Activated T-helper 1 cell treated with Interleukin-2 at 50 U/mL for 16 hours (primary cell): ENCODE measurements at places on chromosomes 4 and X.

- DNase-seq: no peak
Measured at GRCh38 chrX:131317326-131317725, 28.2 kb upstream of the IGSF1 start.

DNA sequence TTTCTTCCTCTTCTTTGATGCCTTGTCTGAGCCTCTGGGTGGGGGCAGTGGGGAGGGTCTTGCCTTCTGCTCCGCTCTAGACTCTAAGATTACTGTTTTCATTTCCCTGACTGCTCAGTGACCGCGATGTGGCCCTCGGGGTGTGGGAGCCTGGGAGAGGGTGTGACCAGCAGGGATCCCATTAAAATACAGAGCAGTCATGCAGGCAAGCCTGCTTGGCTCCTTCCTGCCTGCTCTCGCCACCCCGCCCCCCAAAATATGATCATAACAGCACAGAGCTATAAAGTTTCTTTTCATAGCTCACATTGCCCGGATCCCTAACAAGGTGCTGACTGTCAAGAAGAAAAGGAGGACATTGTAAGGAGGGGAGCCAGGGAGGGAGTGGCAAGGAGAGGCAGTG lies 332.9 kb downstream of the RAB28 start:
- no peak for DNase-seq

GRCh38 chrX:38327775-38328081 lies 419 bp upstream of the RPGR start:
- DNase-seq: no peak

DNA sequence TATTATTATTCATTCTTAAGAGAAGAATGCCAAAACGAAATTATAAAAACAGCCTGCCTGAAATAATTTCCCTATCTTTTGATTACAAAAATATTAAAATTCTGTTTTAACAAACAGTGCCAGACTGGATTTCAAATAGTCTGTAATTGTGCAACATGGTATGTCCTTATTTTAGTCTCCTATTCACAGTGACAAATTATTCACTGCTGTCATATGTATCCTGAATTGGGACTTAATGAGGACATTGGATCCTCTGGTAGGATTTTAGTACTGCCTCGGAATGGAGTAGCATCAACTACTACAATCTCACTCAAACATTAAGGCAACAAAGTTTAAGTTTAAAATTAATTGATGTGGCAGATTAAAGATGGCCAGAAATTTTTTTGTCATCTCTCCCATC lies 97.6 kb downstream of the CASK start:
- no peak for DNase-seq

- DNase-seq: no peak
Measured at GRCh38 chrX:141278306-141278705, 36.0 kb upstream of the SPANXC start.

DNA sequence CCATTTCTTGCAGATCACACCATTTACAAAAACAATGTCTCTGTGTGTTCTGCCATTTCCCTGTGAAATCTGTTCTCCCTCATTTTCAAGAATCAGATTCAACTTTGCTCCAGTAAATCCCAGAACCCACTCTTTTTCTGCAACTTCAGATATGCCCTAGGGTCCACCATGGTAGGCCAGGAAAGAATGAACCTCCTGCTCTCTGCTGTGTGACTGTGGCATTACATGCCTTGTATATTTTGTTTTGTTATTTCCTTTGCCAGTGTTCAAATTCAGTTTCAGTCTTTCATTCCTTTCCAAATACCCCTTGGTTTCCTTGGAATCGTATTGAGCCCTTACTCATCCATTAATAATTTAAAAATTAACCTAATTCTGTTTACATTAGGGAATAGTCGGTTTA lies 290.2 kb upstream of the VCX start:
- DNase-seq: no peak

DNA sequence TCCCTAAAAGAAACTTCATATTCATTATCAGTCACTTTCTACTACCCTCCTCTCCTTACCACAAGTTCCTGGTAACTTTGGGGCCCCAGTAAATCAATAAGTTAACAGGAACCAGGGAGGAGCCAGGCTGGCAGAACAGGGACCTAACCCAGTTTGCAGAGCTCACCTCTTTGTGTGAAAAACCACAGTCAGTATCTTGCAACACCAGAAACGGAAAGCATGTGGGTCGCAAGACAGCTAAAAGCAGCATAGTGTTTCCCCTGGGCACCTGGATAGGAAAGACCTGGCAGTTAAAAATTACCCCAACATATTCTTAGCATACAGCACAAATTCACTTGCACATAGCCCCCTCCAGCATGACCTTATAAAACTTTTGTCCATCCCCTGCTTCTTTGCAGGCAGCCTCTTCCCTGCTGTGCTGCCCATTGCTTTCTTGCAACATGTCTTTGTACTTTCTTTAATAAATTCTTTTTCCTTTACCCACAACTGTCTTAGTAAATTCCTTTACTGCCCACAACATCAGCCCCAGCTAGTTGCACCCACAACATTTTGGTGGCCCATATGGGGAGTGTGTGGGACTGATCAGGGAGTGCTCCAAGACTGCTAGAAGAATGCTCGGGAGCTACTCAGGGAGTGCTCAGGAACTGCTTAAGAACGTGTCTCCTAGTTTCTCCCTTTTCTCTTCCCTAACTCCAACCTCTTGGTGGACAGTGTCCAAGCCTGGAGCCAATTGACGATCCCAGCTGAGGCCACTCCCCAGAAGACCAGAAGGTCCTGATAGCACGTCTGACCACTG lies 83.4 kb downstream of the MSN start:
- no peak for DNase-seq

DNA sequence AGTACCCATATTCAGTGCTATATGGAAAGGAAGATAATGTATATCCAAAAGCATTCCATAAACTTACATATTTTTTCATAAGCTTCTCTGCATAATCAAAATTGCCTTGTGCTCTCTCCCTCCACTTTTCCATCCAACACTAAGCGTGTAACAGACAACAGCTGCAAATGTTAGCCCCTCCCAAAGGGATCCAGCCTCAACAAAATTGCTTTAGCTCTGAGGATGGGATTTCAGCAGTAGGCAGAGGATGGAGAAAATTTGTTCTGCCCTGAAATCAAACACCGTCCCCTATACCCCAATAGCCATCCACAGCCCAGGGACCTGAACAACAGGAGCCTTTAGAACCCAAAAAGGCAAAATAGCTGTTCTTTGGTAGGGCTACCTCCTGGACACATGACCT lies 28.8 kb upstream of the FGF13 start:
- no peak for DNase-seq

DNA sequence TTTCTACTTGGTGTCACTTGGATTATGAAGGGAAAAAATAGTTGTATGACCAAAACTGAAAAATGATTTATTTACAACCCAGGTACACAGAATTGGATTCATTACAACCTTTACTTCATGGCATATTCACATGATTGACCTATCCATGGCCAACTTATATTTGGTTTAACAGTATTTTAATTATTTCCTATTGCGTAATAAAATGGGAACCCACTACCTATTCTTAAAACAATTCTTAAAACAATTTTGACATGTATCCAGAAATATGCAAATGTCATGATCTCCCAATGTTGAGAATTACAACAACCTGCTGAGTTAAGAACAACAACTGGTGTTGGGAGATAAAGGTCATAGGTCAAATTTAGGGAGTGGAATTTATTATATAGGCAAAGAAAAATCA lies 54.8 kb upstream of the DDX53 start:
- DNase-seq: no peak

GRCh38 chr4:36224972-36225903 lies 19.1 kb downstream of the ARAP2 start:
- no peak for DNase-seq

DNA sequence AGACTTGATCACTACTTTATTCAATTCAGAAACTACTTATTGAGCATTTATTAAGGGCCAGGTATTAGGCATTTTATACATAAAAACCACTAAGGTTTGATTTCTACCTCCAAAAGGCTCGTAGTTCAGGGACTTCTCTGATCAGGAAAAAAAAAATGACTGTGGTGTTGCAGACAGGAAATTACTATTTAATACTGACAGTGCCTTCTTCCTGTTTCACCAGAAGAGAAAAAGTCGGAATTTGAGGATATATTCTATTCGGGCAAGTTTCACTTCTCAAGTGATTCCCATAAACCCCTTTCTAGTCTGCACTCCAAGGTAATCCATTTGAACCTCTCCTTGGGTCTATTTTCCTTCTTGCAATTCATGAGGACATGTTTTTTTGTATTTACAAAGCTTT lies 15.3 kb upstream of the TASL start:
- no peak for DNase-seq

DNA sequence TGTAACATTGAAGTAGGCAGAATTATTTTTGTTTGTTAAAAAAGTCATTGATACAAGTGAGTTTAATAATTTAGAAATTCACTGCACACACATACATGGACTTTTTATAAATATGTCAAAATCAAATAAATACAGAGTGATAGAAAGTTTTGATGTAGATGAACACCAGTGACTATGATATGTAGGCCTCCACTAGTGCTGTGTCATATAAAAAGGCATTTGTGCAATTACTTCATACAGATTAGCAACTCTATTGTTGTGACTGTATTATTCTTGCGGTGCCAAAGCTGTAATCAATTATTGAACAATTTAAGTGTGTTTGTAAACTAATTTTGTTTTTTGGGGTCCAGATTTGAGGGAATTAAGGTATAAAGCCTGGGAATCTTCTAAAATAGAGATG lies 366.2 kb upstream of the PITX2 start:
- no peak for DNase-seq

DNA sequence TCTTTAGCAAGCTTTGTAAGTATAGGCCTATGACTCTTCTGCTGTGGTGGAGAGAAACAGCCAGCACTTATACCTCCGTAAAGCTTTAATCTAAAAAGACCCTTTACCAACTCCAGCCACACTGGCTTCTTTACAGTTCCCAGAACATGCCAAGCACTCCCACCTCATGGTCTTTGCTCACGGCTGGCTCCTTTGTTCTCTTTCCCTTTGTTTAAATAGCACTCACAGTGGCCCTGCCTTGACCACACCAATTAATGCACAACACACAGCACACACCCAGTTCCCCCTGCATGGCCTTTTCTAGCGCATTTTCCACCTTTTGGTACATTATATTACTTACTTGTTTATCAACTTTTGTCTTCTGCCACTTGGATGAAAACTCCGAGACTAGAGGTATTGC lies 18.9 kb downstream of the PPID start:
- DNase-seq: no peak

DNA sequence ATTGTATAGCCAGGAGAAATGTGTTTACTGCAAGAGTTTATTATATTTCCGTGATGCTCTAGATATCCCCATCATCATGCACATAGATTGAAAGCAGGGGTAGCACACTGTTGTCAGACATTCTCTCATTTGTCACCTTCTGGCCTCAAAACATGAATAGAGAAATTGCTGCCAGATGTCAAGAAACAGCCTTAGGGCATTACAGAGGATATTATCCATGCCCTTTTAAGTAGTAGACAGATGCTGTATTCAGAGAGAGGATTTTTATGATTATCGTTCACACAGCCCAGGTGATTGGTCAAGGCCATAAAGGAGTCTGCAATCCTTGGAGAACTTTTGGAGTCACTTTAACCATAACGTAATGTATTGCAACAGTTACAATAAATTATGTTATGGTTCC lies 1961.5 kb upstream of the TENM3 start:
- DNase-seq: no peak

DNA sequence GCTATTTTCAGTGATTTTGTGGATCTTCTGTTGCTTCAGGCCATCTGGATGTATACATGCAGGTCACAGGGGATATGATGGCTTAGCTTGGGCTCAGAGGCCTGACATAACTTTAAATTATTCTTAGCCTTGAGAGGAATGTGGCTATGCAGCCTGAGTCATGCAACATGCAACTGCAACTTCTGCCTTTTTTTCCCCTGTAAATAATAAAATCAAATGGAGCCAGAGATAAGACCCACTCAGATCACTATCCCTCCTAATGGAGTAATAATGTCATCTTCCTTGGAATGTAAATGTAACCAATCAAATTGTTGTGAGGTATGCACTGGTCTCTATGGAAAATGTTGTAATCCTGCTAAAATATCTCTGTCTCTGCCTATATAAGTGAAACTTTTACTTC lies 54.9 kb downstream of the MAGEB17 start:
- no peak for DNase-seq

DNA sequence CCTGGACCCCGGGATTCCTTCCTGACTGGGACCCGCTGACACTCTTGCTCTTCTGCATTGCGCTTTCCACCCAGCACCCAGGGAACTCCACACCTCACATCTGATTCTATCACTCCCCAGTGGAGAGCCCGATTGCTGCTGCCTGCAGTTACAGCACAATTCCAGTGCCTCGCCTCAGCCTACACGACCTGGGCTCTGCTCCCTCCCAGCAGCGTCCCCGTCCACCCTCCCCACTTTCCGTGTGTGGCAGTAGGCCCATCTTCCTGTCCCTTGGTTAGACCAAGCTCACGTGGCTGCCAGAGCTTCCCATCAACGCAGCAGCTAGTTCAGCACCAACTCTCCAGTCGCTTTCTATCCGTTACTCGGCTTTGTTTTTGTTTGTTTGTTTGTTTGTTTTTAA lies 66.6 kb upstream of the SORBS2 start:
- no peak for DNase-seq
